ENCODE measurements at places on chromosomes 3 and 15.
A peak's percentile ranks its signal among the peaks of the same experiment; 100 is the strongest.

DNA sequence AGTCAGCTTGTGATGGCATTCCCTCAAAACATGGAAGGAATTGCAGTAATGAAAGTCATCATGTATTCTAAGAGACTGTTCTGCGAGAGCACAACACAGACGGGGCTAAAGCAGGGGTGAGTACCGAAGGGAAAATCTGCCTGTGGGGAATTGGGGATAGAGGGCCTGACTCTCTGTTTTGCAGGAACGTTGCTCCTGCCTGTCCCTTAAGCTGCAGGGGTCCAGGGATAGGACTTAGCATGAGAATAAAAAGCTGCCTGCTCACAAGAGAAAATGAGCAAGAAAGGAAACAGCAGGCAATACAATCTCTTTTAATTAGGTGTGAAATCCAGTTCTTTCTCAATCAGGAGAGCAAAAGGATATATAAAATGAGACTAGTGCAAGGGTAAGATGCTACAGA lies 62.2 kb downstream of the TIGIT start:
- DNase-seq: no peak

GRCh38 chr3:4852780-4853748 lies 126.2 kb upstream of the BHLHE40 start:
- DNase-seq: no peak

- no peak for DNase-seq
These were observed 41.0 kb upstream of the SLC41A3 start for GRCh38 chr3:126124896-126125295.

- DNase-seq: no peak
These were observed 84.6 kb downstream of the PRICKLE2 start for GRCh38 chr3:64140651-64141050.

DNA sequence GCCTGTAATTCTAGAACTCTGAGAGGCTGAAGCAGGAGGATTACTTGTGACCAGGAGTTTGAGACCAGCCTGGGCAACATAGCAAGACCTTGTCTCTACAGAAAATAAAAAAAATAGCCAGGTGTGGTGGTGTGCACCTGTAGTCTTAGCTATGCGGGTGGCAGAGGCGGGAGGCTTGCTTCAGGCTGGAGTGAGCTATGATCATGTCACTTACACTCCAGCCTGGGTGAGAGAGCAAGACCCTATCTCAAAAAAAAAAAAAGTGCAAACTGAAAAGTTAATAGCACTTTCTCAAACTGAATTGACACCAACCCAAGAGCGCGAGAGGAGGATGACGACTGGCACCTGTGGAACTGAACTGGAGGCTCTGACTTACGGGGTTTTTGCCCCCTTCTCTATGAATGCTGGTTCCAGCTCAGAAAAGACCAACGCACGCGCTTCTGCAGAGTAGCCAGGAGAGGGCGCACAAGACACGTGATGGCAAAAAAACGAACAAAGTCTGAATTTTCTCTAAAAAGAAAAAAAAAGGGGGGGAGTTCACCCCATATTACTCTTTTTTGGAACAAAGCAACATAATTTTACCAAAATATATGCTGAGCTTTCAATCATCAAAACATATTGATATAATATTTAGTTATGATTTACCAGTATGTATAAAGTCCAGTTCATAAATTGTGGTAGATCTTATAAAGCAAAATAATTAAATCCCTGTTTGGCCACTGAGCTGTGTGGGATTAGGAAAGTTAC lies 23.7 kb downstream of the CFAP92 start:
- peak; percentile 66 for DNase-seq

- DNase-seq: no peak
These were observed 8.2 kb upstream of the OCA2 start for GRCh38 chr15:28107111-28107903.

DNA sequence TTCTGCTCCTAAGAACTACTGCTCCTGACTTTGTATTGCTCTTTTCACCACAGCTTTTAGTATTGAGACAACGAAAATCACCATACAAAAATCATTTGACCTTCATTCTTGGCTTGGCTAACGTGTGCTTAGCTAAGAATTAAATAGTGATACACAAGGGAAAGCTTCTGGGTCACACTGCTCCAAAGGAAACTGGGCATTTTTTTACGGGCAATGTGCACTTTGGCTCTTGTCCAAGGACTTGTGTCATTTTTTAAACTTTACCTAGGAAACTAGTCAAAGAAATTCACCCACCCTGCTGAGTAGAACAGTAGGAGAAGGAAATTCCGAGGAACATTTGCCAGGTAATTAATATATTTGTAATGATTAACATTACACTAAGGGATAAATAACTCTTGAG lies 19.8 kb downstream of the WDR72 start:
- DNase-seq: no peak

DNA sequence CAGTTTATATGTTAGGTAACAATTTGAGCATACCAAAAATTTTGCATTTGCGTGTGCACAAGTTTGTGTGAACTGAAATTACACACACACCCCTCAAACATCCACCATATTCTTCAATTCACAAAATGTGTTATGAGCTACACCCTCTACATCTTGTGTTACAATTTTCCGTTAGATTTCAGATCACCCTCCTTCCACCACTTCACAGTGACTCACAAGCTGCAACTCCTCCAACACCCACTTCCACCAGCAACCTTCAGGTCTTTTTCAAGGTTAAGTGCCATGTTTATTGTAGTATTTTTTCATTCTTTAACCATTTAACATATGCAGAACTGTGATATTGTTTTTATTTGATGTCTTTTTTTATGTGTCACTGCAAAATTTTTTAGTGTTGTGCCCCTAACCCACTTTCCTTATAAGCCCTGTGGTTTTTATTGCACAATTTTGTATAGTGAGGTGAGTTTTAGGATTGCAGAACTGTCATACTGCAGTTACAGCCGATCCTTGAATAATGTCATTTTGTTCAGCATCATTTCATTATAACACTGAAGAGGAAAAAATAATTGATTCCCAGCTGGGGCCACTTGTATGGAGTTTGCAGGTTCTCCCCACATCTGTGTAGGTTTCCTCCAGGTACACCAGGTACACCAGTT lies 148.9 kb downstream of the PLCL2 start:
- peak; percentile 17 for DNase-seq

- no peak for DNase-seq
These were observed 34.7 kb downstream of the MAP3K13 start for GRCh38 chr3:185397676-185398075.

- DNase-seq: no peak
These were observed 433.3 kb downstream of the RAP2B start for GRCh38 chr3:153595186-153595815.

DNA sequence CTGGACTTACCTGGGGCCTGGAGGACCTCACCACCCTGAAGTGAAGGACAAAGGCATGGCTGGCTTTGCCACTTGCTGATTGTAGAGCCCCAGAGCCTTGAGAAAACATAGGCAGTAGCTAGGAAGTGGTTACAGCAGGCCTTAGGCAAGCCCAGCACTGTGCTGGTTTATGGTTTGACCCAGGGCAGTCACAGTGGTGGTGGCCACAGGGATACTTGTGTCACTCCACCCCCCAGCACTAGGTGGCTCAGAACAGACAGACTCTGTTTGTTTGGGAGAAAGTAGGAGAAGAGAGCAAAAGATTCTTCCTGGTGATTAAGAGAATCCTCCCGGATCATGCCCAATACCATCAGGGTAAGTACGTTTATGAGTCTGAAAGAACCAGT lies 13.2 kb upstream of the COL8A1 start:
- DNase-seq: no peak

GRCh38 chr3:84141571-84141970 lies 817.2 kb upstream of the CADM2 start:
- DNase-seq: no peak

DNA sequence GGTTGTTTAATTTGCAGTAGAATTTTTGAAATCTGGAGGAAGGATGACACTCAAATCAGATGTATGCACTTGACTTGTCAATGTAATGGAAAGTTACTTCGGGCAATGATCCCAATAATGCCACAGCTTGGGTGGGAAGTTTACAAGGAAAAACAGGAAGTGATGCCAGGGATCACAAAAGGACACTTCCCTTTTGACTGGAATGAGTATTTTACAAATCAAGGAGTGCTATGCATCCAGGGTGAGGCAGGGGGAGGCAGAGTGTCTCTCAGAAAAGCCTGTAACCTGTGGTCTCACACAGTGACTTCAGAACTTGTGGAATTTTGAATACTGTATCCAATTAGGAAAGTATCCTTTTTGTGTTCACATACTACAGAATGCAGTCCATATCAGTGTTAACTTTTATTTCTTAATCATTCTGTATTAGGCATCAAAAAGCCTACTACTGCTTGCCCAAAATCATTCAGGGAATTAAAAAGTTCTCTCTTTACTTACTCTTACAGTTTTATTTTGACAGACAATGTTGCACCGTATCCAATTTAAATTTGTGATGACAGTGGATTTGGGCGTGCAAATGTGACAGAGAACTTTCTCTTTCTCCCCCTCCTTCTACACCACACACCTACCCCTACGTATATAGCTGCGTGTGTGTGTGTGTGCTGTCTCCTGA lies 445.1 kb downstream of the MECOM start:
- DNase-seq: no peak

DNA sequence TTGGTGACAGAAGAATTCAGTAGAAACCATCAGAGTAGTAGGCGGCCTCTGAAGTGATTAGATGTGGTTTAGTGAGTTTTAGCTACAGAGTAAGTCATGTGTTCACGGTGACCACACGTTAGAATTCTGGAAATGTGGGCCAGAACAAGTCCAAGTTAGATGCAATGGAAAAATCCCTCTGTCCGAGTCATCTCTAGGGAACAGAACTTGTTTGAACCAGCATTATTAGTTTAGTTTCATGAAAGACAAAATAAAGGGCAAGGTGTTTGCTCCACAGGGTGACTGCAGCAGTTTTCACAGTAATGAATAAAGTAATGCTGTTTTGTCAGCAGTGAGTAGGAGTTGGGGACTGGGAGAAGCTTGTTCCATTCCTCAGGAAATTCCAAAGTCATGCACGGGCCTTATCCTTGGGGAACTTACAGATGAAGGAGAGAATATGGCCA lies 100.2 kb downstream of the CGNL1 start:
- DNase-seq: no peak

DNA sequence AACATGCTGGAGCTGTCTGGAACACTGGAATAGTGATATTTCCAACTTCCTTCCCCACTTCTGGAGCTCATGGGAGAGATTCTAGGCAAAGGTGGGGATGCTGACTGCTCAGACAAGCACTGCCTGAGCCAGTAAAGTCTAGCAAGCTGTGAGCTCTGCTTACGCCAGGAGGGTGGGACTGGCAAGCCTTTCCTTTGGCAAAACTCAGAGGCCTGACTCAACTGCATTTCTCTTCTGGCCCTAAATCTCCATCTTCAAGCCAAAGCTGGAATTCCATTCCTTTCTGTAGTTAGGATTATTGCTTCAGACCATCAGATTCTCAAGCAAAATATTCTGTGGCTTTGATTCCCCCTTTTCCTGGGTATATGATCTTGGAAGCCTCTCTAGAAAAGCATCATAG lies 20.3 kb upstream of the EPB42 start:
- DNase-seq: no peak

DNA sequence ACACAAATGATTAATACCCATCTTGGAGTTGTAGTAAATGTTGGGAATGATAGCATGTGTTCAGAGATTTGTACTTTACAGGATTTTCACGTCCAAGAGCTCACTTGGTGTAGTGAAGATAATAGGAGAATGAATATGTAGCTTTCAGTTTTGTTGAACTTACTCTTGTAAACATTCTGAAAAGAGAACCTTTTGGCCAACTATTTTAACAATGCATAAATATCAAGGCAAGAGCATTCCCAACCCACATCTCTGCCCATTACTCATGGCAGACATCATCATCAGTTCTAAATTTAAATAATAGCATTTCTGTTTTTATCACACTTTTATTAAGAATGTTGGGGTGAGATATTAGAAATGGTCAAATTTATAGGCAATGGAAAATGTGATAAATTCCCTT lies 465.2 kb upstream of the TPRG1 start:
- DNase-seq: no peak

GRCh38 chr15:100895721-100896120 lies 16.1 kb downstream of the ALDH1A3 start:
- no peak for DNase-seq

DNA sequence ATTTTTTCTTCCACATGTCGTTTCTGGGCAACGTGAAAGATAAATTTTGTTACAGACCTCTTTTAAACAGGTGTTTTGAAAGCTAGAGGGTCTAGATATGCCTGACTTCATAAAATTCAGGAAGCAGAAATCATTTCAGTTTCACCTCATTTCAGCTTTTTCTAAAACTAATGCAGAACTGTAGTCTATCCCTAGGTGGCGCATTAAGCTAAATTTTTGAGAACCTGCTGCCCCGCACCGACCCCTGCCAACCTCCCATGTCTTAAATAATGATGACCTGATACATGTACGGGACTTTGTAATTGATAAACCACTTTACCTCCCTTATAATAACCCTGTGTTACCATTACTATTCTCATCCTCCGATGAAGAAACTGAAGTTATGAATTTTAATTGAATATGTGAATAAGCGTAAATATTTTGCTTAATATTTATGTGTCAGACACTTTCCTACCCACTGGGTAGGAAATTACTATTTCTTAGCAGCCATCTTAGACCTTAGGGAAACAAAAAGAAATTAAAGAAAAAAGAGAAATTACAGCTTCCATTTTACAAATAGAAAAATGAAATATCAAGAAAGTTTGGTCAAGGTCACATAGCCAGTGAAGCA lies 78.7 kb upstream of the GCNT3 start:
- DNase-seq: peak; percentile 24

DNA sequence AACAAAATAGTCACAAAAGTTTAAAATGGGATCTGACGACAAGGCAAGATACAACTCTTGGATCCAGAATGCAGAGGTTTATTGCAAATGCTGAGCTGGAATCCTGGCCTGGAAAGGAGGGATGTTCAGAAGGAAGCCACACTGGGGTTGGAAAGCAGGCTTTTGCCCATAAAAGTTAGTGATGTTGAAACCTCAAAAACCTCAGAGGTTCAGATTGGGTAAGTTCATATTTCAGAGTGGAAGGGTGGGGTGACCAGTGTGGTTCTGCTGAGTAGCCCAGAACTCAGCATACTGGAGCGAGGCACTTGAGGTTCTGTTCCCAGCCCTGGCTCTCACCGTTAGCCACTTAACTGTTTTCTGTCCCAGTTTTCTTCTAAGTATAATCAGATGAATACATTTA lies 114.0 kb upstream of the OSTN start:
- DNase-seq: no peak

DNA sequence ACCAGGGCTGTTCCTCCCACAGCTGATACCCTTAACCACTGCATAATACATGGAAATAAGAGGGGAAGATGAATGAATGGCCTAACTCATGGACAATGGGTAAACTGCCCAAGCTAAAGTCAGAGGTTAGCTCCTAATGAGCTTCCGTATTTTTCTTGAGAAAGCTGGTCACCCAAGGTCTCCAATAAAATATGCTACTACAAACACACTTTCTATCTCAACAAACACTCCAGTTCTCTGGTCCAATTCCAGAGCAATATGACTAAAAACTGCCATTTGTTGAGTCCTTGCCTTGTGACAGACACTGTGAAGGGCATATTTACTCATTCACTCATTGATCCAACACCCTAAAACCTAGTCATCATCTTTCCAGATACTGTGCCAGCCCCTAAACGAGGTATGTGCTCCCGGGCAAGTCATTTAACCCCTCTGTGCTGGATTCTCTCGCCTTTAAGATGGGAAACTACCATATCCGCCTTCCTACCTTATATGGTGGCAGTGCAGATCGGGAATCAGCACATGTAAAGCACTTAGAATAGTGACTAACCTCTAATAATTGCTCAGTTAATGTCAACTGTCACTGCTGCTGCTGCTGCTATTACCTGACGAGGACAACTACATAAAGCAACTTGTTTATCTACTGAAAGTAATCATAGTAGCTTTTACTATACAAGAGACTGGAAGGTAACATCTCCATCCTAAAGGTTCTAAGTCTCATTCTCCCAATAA lies 89.1 kb downstream of the XXYLT1 start:
- no peak for DNase-seq

GRCh38 chr3:78799681-78800080 lies 968.1 kb downstream of the ROBO1 start:
- no peak for DNase-seq

Measured in activated naive CD4-positive, alpha-beta T cell treated with anti-CD3 and anti-CD28 coated beads, Interleukin-2, amount 50 U/mL, for 16 hours (primary cell).